RWPE2 (cell line): ENCODE measurements at places on chromosomes 13 and 19.

DNA sequence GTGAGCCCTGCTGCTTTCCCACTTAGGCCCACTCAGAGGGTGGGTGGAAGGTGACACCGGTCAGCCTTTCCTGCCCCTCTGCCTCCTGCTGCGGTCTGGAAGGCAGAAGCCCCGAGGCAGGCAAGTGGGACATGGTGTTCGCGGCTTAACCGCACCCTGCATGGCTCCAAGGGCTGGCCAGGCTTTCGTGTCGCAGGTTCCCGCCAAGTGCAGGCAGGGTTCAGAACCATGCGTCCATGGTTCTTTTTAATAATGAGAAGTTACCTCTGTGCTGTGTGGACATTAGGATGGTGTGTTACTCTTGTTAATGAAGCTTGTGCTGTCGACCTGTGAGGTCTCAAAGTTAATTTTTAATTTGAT is 986 bp downstream of the DGKH start:
- H3K36me3 ChIP-seq: peaks cover 19% of the 10 kb centered on the region
- H3K27me3 ChIP-seq: no peaks in the 10 kb centered on the region
- peaks cover 18% of the 10 kb centered on the region for H3K4me1 ChIP-seq
- H3K4me3 ChIP-seq: peak overlapping the region; percentile 63

DNA sequence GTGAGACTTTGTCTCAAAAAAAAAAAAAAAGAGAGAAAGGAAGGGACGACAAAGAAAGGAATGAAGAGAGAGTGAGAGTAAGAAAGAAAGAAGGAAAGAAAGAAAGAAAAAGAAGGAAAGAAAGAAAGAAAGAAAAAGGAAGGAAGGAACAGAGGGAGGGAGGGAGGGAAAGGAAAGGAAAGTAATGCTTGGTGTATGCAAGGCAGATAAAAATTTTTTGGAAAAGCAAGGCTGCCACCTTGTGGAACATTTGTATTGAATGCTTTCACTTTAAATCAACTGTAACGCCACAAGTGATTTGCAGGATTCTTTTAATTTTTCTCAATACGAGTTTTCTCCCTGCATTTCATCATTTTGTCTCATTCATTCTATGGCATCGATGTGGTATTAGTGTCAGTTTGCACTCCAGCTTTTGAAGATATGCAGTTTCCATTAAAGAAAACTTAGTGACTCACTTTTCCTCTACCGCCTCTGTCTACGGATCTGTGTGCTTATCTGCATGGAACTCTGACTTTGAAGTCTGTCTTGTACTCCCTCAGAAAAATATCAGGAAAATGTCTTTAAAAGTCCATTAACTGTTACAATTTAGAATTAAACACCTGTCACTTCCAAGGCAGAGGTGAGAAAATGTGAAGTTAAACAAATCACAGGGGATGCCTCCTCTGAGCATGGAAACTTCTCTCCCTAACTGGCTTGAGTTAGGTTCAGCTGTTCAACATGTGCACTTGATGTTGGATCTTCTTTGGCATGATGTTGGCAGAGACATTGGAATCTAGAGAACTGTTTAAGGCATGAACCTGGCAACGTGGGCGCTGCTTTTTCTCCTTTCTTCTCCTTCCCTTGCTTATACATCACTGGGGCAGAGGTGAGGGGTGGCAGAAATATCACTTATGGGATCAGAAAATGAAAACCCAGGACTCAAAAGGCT is 20.0 kb upstream of the ZDHHC20 start:
- H3K4me3 ChIP-seq: no peak overlapping the region
- no peaks in the 10 kb centered on the region for H3K36me3 ChIP-seq
- H3K27me3 ChIP-seq: no peaks in the 10 kb centered on the region
- no peak for DNase-seq

GRCh38 chr13:111415246-111415645 is 94.8 kb downstream of the TEX29 start:
- no peaks in the 10 kb centered on the region for H3K36me3 ChIP-seq
- peaks cover 69% of the 10 kb centered on the region for H3K27me3 ChIP-seq
- no peak for DNase-seq

- H3K27me3 ChIP-seq: no peaks in the 10 kb centered on the region
- peaks cover 20% of the 10 kb centered on the region for H3K4me1 ChIP-seq
- no peak overlapping the region for H3K27ac ChIP-seq
- no peak for DNase-seq
- H3K36me3 ChIP-seq: no peaks in the 10 kb centered on the region
Observed at GRCh38 chr13:47218611-47219010, 321.8 kb upstream of the HTR2A start.

DNA sequence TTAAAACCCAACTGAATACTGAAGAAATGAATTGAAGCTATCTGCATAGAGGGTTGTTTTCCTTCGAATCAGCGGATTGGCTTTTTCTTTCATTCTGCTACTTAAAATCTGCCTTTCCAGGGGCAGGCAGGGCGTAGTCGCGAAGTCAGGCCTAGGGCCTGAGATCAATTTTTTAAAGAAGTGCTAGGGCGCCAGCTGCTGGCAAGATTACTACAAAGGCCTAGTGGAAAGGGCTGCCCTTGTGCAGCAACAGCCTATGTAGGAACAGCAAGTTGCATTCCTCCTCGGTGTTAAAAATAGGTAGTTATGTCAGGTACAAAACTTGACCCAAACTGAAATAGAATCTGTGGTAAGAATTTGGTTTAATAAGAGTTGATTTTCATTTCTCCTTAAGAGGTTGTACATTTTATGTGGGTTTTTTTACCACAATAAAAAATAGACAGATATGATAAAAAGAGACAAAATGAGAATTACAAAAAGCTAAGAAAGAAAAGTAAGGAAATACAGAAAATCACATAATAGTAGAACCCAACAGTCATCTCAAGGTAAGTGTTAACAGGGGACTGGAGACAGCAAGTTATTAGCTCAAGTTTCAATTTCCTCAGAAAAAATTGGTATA is 9.5 kb upstream of the URAD start:
- no peak for DNase-seq
- no peaks in the 10 kb centered on the region for H3K36me3 ChIP-seq
- H3K4me3 ChIP-seq: no peak overlapping the region

DNA sequence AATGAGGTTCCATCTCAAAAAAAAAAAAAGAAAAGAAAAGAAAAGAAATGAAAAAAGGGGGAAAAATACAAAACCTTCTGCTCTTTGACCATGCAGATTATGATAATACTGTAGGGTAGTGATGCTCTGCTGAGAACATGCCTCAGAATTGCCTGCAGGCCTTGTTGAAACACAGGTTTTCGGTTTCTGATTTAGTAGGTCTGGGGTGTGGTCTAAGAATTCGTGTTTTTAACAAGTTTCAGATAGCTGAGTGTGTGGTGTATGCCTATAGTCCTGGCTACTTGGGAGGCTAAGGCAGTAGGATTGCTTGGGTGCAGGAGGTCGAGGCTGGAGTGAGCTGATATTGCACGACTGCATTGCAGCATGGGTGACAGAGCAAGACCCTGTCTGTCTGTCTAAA is 14.9 kb upstream of the CYP2B6 start:
- no peaks in the 10 kb centered on the region for H3K36me3 ChIP-seq
- H3K27ac ChIP-seq: no peak overlapping the region
- H3K4me3 ChIP-seq: no peak overlapping the region
- no peak for DNase-seq
- no peaks in the 10 kb centered on the region for H3K27me3 ChIP-seq

DNA sequence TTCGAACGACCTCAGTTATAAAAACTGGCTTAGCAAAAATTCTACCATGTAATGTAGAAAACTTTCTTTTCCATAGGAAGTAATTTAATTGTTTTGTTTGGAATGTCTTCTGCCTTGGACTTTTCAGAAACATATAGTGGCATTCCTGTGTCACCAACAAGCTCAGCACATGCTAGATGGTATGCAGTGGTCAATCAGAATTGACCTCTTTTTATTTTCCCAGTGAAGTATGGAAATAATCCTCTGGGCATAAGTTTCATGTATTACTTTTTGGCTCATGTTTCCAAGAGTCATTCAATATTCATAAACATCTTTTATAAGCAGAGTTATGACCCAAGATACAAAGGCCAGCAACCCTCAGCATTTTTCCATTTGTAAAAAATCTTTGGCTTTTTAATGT is 33.6 kb downstream of the NALCN start:
- H3K27me3 ChIP-seq: no peaks in the 10 kb centered on the region
- no peak overlapping the region for H3K4me3 ChIP-seq
- no peaks in the 10 kb centered on the region for H3K4me1 ChIP-seq
- DNase-seq: no peak

GRCh38 chr19:18700501-18701249 is 17.2 kb downstream of the CRTC1 start:
- no peaks in the 10 kb centered on the region for H3K36me3 ChIP-seq
- peaks cover 15% of the 10 kb centered on the region for H3K4me1 ChIP-seq
- DNase-seq: no peak
- peak overlapping the region; percentile 13 for H3K4me3 ChIP-seq
- H3K27me3 ChIP-seq: no peaks in the 10 kb centered on the region

- no peak overlapping the region for H3K27ac ChIP-seq
- H3K4me1 ChIP-seq: no peaks in the 10 kb centered on the region
- DNase-seq: no peak
- H3K4me3 ChIP-seq: no peak overlapping the region
- no peaks in the 10 kb centered on the region for H3K36me3 ChIP-seq
- no peaks in the 10 kb centered on the region for H3K27me3 ChIP-seq
Observed at GRCh38 chr13:35140321-35140720, 198.3 kb downstream of the NBEA start.

GRCh38 chr19:4399812-4400134 is 574 bp downstream of the SH3GL1 start:
- peak overlapping the region; percentile 97 for H3K4me3 ChIP-seq
- H3K27ac ChIP-seq: peak overlapping the region; percentile 64
- no peaks in the 10 kb centered on the region for H3K27me3 ChIP-seq
- peaks cover 53% of the 10 kb centered on the region for H3K36me3 ChIP-seq
- H3K4me1 ChIP-seq: peaks cover 21% of the 10 kb centered on the region

GRCh38 chr13:98405107-98405571 is 171.8 kb downstream of the STK24 start:
- no peak for DNase-seq
- H3K36me3 ChIP-seq: no peaks in the 10 kb centered on the region; the same call in 1 of the 2 replicates
- no peak overlapping the region for H3K27ac ChIP-seq
- H3K4me3 ChIP-seq: no peak overlapping the region
- H3K27me3 ChIP-seq: no peaks in the 10 kb centered on the region

GRCh38 chr19:19113040-19113626 is 25.1 kb downstream of the TMEM161A start:
- H3K27me3 ChIP-seq: peaks cover 7% of the 10 kb centered on the region
- H3K36me3 ChIP-seq: no peaks in the 10 kb centered on the region
- H3K27ac ChIP-seq: no peak overlapping the region
- no peaks in the 10 kb centered on the region for H3K4me1 ChIP-seq

- H3K36me3 ChIP-seq: no peaks in the 10 kb centered on the region
- no peak for DNase-seq
- H3K27me3 ChIP-seq: no peaks in the 10 kb centered on the region
- no peak overlapping the region for H3K27ac ChIP-seq
- H3K4me3 ChIP-seq: no peak overlapping the region
Observed at GRCh38 chr13:95181586-95181985, 119.7 kb downstream of the ABCC4 start.

DNA sequence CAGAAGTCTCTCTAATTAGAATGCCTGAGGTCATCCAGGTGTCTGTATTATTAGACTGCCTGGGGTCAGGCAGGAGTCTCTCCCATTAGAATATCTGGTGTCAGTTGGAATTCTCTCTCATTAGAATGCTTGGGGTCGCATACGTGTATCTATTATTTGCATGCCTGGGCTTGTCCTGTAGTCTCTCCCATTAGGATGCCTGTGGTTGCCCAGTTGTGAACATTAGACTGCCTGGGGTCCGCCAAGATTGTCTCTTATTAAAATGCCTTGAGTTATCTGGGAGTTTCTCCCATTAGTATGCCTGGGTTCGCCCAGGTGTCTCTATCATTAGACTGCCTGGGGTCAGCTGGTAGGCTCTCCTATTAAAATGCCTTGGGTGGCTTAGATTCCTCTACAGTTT is 1494.7 kb downstream of the UQCRFS1 start:
- no peaks in the 10 kb centered on the region for H3K4me1 ChIP-seq
- H3K27me3 ChIP-seq: no peaks in the 10 kb centered on the region
- no peak for DNase-seq
- H3K27ac ChIP-seq: no peak overlapping the region
- H3K36me3 ChIP-seq: no peaks in the 10 kb centered on the region

GRCh38 chr13:112140366-112140765 is 73.4 kb downstream of the SOX1 start:
- H3K4me1 ChIP-seq: no peaks in the 10 kb centered on the region
- no peak for DNase-seq
- H3K4me3 ChIP-seq: no peak overlapping the region
- H3K27ac ChIP-seq: no peak overlapping the region
- no peaks in the 10 kb centered on the region for H3K36me3 ChIP-seq
- peaks cover 36% of the 10 kb centered on the region for H3K27me3 ChIP-seq

- DNase-seq: no peak
- no peak overlapping the region for H3K4me3 ChIP-seq
- no peak overlapping the region for H3K27ac ChIP-seq
- H3K4me1 ChIP-seq: no peaks in the 10 kb centered on the region
Observed at GRCh38 chr13:96460609-96461008, 370.7 kb downstream of the HS6ST3 start.

GRCh38 chr13:111486801-111487200 is 166.4 kb downstream of the TEX29 start:
- no peak overlapping the region for H3K4me3 ChIP-seq
- no peaks in the 10 kb centered on the region for H3K4me1 ChIP-seq
- no peak for DNase-seq
- H3K27ac ChIP-seq: no peak overlapping the region
- H3K27me3 ChIP-seq: no peaks in the 10 kb centered on the region

GRCh38 chr13:68616600-68617222 is 1386.6 kb upstream of the PCDH9 start:
- no peak overlapping the region for H3K4me3 ChIP-seq
- DNase-seq: no peak

- H3K4me1 ChIP-seq: no peaks in the 10 kb centered on the region
- no peak overlapping the region for H3K27ac ChIP-seq
- DNase-seq: no peak
- H3K27me3 ChIP-seq: no peaks in the 10 kb centered on the region
- H3K4me3 ChIP-seq: no peak overlapping the region
Observed at GRCh38 chr13:47139519-47139918, 242.7 kb upstream of the HTR2A start.

GRCh38 chr19:1354970-1355567 is 28.6 kb upstream of the NDUFS7 start:
- DNase-seq: no peak
- peaks cover 35% of the 10 kb centered on the region for H3K36me3 ChIP-seq
- H3K27me3 ChIP-seq: no peaks in the 10 kb centered on the region
